ENCODE measurements at places on chromosomes 13 and 19. TPM values are rescaled to one million over a fixed set of nuclear protein-coding genes. Genes with fewer than 3 reads are reported as not detected.

Gene MYO1F
- total RNA-seq, result 0.26 TPM

DNA sequence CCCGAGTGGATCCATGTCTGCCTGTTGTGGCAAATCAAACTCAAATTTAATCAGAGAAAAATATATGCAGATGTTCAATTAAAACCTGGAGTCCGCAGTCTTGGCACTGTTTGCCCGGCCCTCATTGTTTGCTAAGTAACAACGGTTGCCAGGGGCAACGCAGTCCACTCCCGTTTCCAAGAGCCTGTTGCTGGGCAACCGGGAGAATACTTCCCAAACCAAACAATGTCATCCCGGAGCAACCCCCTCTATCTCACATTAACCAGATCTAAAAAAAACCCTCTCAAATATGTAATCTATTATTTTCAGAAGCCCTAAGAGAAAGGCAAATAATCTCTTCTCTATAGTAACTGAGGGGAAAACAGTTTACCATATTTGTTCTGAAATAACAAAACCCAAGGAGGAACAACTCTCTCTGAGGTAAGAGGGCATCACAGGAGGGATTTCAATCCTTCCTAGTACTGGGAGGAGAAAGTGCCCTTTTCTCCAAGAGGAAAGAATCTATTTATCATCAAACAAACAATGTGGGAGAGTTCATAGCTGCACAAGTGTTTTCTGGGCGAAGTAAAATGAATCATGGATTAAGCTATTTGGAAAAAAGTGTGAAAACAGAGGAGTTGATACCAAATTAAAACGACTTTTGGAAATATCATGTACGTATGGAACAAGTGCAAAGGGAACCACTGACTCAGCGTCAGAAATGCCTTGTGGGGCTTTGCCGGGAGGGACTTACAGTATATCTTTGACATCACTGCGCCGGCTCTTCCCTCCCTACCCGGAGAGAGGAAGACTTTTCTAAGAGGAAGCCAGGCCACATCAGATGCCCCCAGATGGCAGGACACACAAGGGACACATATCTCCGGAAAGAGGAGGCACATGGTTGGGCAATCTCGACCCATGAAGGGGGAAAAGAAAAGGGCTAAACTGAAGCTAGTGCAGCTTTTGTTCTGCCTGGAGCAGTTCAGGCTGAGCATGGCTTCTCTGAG, 43.3 kb downstream of the RFX2 start:
- DNase-seq, result peak; percentile 71

Gene ZNF550
- total RNA-seq, result 9.6 TPM

DNA sequence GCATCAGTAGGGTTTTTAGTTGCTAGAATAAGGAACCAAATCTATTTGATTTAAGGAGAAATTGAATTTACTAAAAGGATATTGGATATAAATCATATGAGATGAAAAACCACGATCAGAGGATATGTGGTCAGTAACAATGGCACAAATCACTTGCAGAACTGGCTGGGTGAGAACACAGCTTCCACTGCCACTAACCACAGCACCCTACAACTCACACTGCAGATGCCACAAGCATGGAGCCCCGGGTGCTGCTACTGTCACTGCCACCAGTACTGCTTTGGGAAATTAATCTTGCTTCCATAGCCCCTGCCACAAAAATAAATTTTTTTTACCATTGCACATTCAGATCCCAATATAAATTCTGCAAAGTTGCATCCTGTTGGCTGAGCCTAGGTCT, 40.6 kb upstream of the KLF12 start:
- no peak for DNase-seq

DNA sequence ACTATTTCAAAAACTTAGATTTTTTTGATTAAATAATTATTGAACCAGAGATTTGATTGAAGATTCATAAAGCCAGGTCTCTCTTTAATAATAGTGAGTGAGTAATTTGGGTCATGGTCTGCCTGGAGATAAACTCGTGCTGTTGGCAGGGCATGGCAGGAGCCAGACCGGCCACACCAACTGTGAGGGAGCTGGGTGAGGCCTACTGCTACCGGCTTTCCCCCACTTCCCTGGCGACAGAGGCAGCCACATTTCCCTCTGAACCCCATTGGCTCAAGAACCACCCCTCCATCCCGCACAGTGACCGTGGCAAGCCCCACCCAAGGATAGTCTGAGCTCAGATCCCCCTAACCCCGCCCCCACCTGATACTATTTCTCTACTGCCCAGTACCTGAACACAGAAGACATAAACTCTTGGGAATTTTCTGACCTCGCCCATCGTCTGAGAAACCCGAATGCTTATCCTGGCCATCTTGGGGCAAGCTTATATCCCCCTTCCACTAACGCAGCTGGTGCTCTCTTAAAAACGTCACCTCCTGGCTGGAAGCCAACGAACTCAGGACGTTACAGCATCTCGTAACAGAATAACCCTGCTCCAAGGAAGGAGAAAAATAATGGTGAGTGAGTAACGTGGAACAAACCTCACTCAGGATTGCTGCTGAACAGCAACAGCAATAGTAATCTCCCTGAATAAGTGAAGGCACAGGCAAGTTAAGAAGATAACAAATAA, 627.6 kb upstream of the PCDH9 start:
- DNase-seq, result no peak

DNA sequence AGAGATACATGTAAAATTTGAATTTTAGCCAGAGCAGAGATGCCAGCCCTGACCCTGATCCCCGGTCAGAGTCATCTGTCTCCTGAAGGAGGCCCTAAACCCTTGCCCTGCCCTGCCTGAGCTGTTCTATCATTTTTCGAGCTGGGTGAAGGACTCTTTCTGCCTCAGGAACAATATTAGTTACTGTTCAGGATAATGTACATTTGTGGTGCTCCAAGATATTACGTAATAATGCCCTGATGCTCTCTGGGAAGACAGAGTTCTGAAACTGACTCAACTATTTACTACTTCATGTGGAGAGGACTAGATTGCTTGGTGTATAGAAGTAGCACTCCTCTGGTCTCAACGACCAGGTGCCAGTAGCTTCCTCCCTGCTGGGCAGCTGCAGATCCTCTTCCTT, 37.9 kb upstream of the UBL3 start:
- DNase-seq, result no peak

GRCh38 chr13:49099513-49099877, 120.6 kb upstream of the MLNR start:
- DNase-seq, result no peak

Gene FPR2
- not detected for total RNA-seq

DNA sequence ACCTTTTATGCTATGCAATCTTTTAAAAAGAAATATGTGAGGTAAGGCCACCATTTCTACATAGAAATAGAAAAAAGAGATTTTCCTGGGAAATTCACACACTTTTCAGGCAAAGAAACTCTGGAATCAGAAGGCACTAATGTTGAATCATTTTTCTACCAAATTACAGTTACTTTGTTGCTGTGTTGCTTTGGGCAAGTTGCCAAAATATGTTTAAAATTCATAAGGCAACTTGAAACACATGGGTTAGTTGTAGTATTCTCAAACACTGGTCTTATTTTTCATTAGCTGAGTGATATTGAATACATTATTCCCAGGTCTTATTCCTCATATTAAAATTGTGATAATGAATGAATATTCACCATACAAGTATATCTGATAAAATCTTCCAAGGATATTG, 195.0 kb upstream of the SLITRK1 start:
- DNase-seq, result no peak

DNA sequence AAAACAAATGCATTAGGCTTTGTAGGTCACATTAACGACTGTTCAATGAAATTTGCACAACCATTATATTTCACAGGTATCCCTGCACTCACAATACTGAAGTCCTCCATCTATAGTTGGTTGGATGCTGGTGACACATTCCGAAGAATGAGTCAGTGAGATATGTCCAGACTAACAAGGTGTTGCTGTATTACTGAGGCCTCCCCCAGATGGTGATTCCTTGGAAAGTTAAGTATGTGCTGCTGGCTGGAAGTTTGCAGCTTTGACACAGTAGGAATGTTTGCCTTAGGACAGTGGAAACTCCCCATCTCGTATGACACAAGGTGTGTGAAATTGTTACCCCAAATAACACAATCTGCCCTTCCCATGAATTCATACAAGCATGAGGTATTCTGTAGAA, 46.6 kb downstream of the FGF14 start:
- DNase-seq, result no peak

GRCh38 chr19:35945121-35945790, 9.1 kb downstream of the LRFN3 start:
- no peak for DNase-seq

DNA sequence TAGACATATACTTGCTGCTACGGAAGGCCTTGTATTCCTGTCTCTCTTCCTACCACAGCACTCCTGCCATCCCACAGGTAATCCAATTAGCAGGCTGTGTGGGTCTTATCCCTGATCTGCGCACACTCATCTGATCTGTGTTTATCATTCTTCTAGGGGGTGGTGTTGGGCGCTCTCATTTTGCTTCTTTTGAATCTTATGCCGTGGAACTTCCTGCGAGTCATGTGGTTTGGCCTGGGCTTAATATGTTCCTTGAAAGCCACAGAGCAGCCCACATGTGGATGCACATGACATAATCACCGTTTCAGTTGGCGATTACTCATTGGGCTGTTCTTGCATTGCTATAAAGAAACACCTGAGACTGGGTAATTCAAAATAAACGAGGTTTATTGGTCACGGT, 7.5 kb downstream of the RASA3 start:
- DNase-seq, result peak; percentile 42

- no peak for DNase-seq
Measured at GRCh38 chr13:75236774-75237173, 245.2 kb downstream of the TBC1D4 start.

DNA sequence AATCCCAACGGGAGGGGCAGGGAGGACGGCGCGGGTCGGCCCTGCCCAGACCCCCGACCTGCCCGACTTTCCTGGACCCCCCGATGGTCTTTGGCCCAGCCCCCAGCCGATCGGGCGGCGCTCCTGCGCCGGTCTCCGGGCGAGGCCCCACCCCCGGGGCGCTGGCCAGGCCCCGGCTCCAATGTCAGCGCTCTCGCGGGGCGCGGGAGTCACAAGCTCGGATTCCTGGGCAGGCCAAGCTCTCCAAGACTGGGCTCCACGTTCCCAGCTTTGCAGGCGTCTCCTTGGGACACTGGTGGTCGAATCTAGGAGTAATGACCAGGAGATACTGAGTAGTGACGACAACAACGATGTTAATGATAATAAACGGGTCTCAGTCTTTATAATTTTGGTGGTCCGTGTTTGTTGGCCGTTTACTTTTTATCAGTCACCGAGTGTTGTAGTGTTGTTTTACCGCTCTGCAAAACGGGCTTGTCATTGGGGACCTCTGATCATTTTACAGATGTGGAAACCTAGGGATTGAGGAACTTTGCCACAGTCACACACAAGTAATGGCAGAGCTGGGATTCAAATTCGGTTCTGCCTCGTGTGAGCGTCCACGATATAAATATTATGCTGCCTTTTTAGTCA, 545 bp downstream of the RAD23A start:
- DNase-seq, result peak; percentile 80

Measured in A673 (cell line).